ENCODE measurements at places on chromosomes 2 and 18. TPM values are rescaled to one million over a fixed set of nuclear protein-coding genes. Genes with fewer than 3 reads are reported as not detected.
A peak's percentile ranks its signal among the peaks of the same experiment; 100 is the strongest.

DNA sequence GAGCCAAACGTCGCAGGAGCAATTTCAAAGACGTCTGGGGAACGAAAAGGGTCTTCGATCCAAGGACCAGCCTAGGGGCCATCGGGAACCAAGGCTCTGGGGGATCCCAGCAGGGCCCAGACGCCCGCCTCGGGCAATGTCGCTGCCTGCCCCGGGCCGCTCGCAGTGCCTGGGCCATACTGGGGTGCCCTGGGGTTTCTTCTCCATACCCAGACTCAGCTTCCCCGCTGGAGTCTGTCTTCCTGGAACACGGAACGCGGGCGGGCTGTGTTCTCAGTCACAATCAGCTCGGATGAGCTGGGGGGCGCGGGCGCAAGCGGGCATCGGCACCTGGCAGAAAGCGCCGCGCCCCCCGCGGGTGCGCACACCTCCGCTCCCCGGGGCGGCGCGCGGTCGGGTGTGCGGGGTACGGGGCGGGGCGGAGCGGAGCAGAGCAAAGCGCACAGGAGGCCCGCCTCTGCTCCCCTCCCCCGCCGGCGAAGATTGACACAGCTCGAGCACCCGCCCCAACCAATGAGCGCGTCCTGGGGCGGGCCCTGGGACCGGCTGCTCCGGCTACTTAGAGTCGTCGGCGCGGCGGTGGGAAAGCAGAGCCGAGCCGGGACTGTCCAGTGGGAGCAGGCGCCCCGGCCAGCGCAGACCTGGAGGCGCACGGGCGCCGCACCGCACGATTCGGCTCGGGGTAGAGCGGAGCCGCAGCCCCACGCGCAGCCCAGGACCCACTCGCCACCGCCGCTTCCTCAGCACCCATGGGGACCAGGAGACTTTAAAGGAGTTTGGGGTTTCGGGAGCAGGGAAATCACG, at the start of gene LRATD1:
TSS of gene LRATD1 (plus strand) at position 585 of the 804 bp plus-strand sequence. CDS start 1,263 bp downstream, outside the sequence.
- peak; percentile 98 for DNase-seq

- DNase-seq, result no peak
These were observed 147.8 kb upstream of the MAP3K20 start for GRCh38 chr2:172927641-172928357.

DNA sequence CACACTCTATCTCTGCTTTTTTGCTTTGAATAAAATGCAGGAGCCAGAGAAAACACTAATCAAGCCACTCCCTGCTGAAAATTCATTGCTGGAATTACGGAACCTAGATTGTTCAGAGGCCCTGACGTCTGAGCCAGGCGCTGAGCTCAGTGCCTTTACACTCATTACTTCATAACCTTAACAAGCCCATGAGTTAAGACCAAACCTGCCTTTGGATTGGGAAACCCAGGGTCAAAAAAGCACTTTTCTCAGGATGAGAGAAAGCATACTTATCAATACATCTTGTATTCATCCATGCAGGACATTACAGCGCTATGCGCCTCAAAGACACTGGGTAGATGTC, 762 bp downstream of the INO80C start:
- no peak for DNase-seq

- DNase-seq, result peak; percentile 49
These were observed 1.1 kb upstream of the KCTD1 start for GRCh38 chr18:26549263-26550094.

DNA sequence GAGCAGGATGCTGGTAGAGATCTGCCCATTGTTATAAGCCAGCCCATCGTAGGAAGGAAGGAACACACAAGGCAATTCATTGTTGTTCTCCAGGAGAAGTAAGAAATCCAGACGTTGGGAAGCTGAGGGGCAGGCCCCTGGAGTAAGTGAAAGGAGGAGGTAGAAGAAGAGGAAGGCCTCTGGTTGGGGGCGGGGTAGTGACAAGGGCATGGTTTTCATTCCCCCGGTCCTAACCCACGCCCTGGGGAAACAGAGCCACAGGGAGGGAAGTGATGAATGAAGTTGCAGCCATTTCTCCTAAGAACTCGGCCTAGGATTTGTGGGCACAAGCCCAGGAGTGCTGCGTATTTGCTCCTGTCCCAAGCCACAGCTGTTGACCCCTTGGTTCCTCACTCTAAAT, 18.0 kb downstream of the LBH start:
- DNase-seq, result no peak

GRCh38 chr2:88538362-88538917, 85.9 kb upstream of the FOXI3 start:
- no peak for DNase-seq

- DNase-seq, result no peak
These were observed 94.2 kb downstream of the LRRC30 start for GRCh38 chr18:7325126-7325430.

DNA sequence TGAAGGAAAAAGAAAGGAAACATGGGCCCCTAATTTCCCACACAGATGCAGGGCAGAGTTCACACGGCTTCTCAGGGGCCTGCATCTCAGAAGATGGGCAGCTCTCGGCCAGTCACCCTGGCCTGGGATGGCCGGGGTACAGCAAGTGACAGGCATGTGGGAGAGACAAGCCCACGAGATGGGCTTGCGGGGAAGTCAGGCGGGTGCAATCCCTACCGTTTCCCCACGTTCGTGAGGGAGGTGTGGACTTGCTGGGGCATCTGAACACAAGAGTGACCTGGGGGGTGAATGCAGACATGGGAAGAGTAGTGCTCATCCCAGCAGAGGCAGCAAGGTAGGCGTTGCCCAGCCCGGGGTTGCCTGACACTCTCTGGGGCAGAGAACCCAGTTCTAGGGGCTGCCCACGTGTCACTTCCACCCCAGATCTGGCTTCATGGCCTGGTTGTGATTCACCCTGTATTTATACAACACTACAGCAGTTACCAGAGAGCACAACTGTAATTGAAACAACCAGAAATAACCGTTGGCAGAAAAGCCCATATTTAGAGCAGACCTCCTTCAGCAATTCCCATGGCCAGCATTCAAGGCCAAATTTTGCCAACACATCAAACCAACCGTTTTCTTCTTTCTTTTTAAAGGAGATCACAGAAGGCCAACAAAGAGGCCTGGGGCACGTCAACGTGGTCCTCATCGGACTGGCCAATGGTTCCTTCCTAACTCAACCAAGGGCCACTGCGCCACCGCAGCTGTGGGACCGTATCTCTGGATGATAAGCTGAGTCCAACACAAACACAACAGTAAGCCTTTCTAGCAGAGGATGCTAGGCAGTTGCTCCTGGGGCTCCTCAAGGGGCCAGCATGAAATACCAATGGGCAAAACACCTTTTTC, 58.4 kb downstream of the PARD6G start:
- no peak for DNase-seq

GRCh38 chr2:219165058-219165911, 4.5 kb downstream of the SLC23A3 start:
- DNase-seq, result no peak

DNA sequence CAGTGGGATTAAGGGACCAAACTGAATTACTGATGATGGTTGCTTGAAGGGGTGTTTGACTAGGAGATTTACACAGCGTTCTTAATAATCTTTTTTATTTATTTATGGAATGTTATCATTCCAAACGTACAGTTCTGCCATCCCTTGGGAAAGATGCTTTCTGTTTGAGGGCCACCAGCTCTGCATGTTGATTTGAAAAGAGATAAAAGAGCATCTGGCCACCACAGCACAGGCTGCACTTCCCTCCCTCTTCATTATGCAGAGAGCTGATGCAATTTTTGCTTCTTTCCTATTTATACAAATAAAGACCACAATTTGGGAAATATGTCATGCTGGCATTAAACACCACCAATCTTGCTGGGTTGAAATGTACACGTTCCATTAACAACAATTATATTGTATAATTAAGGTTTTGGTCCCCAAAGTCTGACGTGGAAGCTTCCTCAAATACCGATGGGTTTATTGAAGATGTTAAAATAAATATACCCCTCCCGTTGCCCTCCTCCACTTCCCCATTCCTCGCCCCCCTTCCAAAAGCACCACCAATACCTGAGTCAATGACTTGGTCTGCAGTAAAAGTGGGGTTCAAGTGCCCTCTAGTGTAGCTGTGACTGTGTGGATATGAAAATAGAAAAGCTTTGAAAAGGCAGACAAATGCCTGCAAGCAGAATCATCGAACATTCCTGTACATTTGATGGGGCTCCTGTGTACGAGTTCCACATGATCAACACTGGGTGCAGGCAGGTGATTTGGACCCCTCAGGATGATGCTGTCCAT, 211.9 kb downstream of the HRH4 start:
- no peak for DNase-seq

- DNase-seq, result no peak
These were observed 18.7 kb upstream of the SMAD2 start for GRCh38 chr18:47949202-47949601.

DNA sequence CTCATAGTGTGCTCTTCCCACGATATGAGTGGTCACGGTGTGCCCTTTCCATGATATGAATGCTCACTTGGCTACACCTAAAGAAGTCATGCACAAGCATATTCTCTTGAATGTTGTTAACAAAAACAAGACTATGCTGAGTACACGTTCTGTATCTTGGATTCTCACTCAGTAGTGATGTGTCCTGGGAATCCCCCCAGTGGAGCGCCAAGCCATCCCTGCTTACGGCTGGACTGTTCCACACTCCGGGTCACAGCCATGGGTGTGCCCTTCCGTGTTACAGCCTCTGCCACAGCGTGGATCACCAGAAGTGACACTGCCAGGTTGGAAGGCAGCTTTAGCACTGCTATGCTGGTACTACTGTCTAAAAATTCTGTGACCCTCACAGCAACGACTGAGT, 59.1 kb downstream of the TPO start:
- DNase-seq, result no peak

DNA sequence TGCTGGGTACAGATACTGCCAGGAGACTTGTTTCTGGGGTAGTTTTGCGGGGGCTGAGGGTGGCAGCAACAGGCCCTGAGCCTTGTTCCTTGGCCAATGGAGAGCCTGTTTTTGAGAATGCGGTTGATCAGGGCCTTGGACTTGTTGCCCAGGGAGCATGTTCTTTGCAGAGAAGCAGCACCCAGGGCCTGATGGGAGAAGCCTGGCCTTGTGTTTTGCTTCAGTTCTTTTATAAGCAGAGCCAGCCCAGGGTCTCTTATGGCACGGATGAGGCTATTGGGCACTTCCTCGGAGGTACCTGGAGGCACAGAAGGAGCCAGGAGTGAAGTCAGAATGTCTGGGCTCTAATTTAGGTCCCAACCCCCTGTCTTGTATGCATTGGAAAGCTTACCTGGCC, 85.1 kb upstream of the MCFD2 start:
- DNase-seq, result no peak

DNA sequence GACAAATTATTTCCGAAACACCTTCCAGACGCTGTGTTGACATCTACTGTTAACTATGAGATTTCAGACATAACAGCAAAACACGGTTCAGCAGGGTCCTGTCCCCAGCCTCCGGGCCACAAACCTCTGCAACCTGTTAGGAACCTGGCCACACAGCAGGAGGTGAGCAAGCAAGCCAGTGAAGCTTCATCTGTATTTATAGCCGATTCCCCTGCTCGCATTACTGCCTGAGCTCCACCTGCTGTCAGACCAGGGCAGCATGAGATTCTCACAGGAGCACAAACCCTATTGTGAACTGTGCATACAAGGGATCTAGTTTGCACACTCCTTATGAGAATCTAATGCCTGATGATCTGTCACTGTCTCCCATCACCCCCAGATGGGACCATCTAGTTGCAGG, 31.1 kb downstream of the NDUFA10 start:
- DNase-seq, result no peak

- no peak for DNase-seq
These were observed 1.1 kb upstream of the CDCA7 start for GRCh38 chr2:173353556-173353955.

DNA sequence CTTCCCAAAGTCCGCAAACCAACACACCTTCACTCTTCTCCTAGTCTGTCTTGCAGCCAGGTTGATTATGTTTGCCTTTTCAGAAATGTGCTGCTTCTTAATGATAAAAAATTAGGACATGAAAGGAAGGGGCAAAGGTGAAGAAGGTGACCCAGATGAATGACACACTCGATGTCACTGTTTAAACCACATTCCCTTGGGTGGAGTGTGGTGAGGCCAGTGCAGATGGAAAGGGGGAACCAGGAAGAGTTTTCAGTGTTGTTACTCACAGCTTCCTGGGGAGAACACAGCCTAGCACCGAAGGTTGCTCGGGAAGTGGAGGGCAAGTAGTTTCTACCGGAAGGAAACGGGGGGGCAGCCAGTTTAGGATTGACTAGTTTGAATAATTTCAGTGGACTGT, 57.2 kb upstream of the BOD1L2 start:
- no peak for DNase-seq

The EVX2 gene
- not detected for total RNA-seq

The GALNT3 gene
- 32.2 TPM for total RNA-seq

The EMILIN1 gene
- total RNA-seq, result 7.9 TPM

The SALL3 gene
- not detected for total RNA-seq

The MAP3K19 gene
- not detected for total RNA-seq

The UCN gene
- 2.3 TPM for total RNA-seq

The SRD5A2 gene
- not detected for total RNA-seq

The ADD2 gene
- not detected for total RNA-seq

The RASGRP3 gene
- 12.7 TPM for total RNA-seq

Data from Peyer's patch (tissue), 4 donors.